GM23248 (cell line): ENCODE measurements at places on chromosomes 1 and 21. TPM values are rescaled to one million over a fixed set of nuclear protein-coding genes. Genes with fewer than 3 reads are reported as not detected.

Gene OR2L5
- polyA plus RNA-seq = not detected in 2 replicates

DNA sequence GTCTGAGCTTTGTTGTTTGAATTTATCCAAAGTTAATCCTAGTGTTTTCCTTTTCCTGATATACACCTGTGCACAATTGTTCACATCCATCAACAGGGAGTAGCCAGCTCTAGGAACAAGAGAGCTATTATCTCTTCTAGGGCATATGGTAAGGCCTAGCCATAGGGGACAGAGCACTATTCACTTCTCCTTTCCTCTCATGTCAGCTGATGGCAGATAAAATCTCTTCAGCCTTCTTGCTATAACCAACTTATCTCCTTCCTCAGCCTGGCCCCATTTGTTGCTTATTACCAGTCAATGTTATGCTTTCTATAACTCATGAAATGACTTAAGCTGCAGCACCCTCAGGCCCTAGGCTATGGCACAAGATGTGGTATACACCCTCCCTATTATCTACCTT, 38.9 kb downstream of the PATJ start:
- no peak for DNase-seq
- H3K27me3 ChIP-seq = no peaks in the 10 kb centered on the region
- H3K4me1 ChIP-seq = no peaks in the 10 kb centered on the region

Gene APCS
- polyA plus RNA-seq = not detected in 2 replicates

DNA sequence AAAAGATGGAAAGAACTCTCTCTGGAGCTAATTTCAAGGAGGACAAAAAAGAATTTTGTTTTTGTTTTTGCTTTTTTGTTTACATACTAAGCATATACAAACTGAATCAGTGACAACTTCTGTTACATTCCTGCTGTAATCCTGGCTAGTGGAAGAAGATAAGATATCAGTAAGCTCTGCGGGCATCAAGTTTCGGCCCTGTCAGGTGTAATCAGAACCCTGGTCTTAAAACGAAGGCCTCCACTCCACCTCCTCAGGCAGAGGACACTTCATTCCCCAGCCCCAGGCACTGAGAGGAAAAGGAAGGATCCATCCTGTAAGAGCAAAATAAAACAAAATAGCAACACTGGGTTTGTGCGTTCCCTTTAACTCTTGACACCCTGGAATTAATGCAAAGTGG, 88.9 kb upstream of the ARHGAP29 start:
- H3K27me3 ChIP-seq = no peaks in the 10 kb centered on the region
- peak overlapping the region; percentile 55 for H3K4me3 ChIP-seq
- peak; percentile 42 for DNase-seq
- peaks cover 86% of the 10 kb centered on the region for H3K4me1 ChIP-seq
- H3K27ac ChIP-seq = peak overlapping the region; percentile 87

GRCh38 chr1:56473582-56474270, 105.6 kb downstream of the PLPP3 start:
- H3K4me1 ChIP-seq = peaks cover 15% of the 10 kb centered on the region
- no peaks in the 10 kb centered on the region for H3K27me3 ChIP-seq
- H3K36me3 ChIP-seq = no peaks in the 10 kb centered on the region

GRCh38 chr1:91764471-91765115, 121.4 kb downstream of the TGFBR3 start:
- H3K4me1 ChIP-seq = peaks cover 14% of the 10 kb centered on the region
- DNase-seq = no peak
- H3K4me3 ChIP-seq = no peak overlapping the region

Gene NEXN
- polyA plus RNA-seq = 69.0 and 70.4 TPM in 2 replicates

DNA sequence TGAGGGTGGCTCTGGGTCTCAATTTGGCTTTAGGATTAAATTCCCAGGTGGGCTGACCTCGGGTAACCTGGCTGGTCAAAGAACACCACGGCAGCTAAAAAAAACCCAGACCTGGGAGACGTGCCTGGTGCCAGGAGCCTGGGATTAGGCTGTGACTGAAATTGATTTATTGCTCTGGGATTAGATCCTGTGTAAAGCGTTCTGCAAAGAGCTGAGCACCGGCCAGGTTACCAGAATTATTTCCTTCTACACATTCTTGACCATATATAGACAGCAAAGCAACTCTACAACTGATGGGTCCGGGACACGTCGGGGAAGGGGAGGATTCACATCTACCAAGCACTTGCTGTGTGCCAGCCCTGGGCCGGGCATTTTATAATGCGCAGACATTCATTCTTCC, 45.2 kb downstream of the TMCO4 start:
- peaks cover 37% of the 10 kb centered on the region for H3K4me1 ChIP-seq
- no peaks in the 10 kb centered on the region for H3K27me3 ChIP-seq
- H3K36me3 ChIP-seq = no peaks in the 10 kb centered on the region
- no peak for DNase-seq
- no peak overlapping the region for H3K27ac ChIP-seq

GRCh38 chr1:30117685-30118084, 605.7 kb downstream of the MATN1 start:
- DNase-seq = no peak
- H3K4me3 ChIP-seq = no peak overlapping the region
- H3K4me1 ChIP-seq = no peaks in the 10 kb centered on the region

DNA sequence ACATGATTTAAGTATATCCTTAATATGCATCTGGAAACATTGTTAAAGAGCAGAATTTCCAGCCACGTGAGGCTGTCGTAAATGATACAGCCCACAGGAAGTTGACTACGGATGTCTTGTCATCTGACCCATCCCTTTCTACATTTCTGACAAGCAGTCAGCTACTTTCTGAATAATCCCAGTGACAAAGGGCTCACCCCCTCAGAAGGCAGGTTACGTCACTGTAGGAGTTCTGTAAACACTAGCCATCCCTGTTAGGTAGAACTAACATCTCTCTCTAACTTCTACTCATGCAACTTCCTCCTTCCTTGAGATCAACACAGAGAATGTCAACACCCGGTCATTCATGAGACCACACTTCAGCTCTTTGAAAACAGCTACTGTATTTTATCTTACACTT, 259.2 kb downstream of the GREM2 start:
- peak; percentile 49 for DNase-seq
- H3K36me3 ChIP-seq = peaks cover 41% of the 10 kb centered on the region
- H3K27me3 ChIP-seq = no peaks in the 10 kb centered on the region
- no peak overlapping the region for H3K4me3 ChIP-seq
- H3K4me1 ChIP-seq = peaks cover 63% of the 10 kb centered on the region

Gene CCSAP
- 3.4 and 3.5 TPM in 2 replicates for polyA plus RNA-seq

DNA sequence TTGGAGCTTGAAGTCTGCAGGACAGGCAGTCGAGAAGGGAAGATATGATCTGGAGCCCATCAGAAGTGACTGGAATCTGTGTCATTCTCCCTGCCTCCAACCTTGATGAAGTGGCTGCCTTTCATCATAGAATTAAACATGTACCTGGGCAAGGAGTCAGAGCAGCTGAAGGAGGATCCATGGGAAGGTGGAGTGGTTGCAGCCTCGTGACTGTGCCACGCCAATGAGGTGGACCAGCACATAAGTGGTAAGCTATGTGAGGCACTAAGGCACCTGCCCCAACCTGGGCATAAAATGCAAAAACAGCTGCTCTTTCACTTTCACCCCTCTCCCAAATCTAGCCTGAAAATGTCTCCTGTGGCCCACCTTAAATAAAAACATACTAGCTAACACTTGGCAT, 7.3 kb downstream of the SLC22A15 start:
- peaks cover 18% of the 10 kb centered on the region for H3K4me1 ChIP-seq
- no peaks in the 10 kb centered on the region; the same call in 1 of the 2 replicates for H3K36me3 ChIP-seq
- no peaks in the 10 kb centered on the region for H3K27me3 ChIP-seq
- H3K27ac ChIP-seq = no peak overlapping the region
- no peak for DNase-seq
- H3K4me3 ChIP-seq = no peak overlapping the region

DNA sequence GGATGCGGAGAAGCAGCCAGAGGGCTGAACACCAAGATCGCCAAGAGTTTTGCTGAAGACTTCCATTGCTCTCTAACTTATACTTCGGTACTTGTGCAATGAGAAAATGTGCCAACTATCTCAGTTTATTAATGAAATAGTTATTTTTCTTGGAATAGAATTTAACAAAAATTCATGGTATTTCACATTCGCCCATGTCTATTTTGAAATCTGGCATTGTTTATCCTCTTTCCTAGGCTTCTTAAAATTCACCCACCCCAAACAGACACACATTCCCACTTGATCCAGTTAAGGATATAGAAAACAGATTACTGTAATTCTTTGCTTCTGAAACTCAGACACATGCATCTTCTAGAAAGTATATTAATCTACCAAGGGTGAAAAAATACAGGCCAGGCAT, 56.3 kb upstream of the ADAMTS5 start:
- DNase-seq = peak; percentile 32
- no peaks in the 10 kb centered on the region for H3K27me3 ChIP-seq
- peaks cover 51% of the 10 kb centered on the region for H3K4me1 ChIP-seq
- no peaks in the 10 kb centered on the region for H3K36me3 ChIP-seq
- no peak overlapping the region for H3K4me3 ChIP-seq

DNA sequence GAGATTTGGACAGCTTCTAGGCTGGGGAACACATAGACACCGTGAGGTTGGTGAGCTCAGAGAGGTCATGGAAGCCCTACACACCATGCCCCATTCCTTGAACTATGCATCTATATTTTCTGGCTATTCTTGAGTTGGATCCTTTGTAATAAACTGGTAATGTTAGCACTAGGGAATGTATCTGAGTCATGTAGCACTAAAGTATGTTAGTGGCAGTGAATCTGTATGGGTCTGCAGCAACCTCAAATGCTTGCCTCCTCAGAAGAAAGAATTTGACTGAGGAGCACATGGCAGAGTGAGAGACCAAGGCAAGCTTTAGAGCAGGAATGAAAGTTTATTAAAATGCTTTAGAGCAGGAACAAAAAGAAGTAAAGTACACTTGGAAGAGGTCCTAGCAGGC, 43.7 kb upstream of the LRRC7 start:
- H3K4me3 ChIP-seq = no peak overlapping the region
- no peaks in the 10 kb centered on the region for H3K36me3 ChIP-seq
- H3K4me1 ChIP-seq = peaks cover 19% of the 10 kb centered on the region
- no peak overlapping the region for H3K27ac ChIP-seq

GRCh38 chr1:109625601-109626560, 6.2 kb downstream of the AMPD2 start:
- no peak overlapping the region for H3K4me3 ChIP-seq
- no peak overlapping the region for H3K27ac ChIP-seq
- no peak for DNase-seq

Gene TMCO2
- not detected in 2 replicates for polyA plus RNA-seq

- peak; percentile 67 for DNase-seq
- H3K4me1 ChIP-seq = peaks cover 14% of the 10 kb centered on the region
- H3K27me3 ChIP-seq = no peaks in the 10 kb centered on the region
These were observed 28.1 kb upstream of the B3GALNT2 start for GRCh38 chr1:235532360-235532759.

DNA sequence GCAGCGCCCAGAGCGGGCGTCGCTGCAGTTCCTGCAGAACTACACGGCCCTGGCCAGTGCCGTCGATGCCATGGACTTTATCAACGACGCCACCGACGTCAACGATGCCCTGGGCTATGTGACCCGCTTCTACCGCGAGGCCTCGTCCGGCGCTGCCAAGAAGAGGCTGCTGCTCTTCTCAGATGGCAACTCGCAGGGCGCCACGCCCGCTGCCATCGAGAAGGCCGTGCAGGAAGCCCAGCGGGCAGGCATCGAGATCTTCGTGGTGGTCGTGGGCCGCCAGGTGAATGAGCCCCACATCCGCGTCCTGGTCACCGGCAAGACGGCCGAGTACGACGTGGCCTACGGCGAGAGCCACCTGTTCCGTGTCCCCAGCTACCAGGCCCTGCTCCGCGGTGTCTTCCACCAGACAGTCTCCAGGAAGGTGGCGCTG, 22.0 kb downstream of the COL6A1 start:
- no peak overlapping the region for H3K27ac ChIP-seq
- no peaks in the 10 kb centered on the region for H3K27me3 ChIP-seq
- DNase-seq = no peak
- no peaks in the 10 kb centered on the region for H3K4me1 ChIP-seq
- peaks cover 12% of the 10 kb centered on the region; the same call in 1 of the 2 replicates for H3K36me3 ChIP-seq
- H3K4me3 ChIP-seq = no peak overlapping the region

Gene TMEM61
- not detected in 2 replicates for polyA plus RNA-seq

- H3K4me3 ChIP-seq = no peak overlapping the region
- no peaks in the 10 kb centered on the region for H3K36me3 ChIP-seq
- H3K4me1 ChIP-seq = peaks cover 38% of the 10 kb centered on the region
These were observed 100.9 kb upstream of the HMGB4 start for GRCh38 chr1:33762962-33763361.

DNA sequence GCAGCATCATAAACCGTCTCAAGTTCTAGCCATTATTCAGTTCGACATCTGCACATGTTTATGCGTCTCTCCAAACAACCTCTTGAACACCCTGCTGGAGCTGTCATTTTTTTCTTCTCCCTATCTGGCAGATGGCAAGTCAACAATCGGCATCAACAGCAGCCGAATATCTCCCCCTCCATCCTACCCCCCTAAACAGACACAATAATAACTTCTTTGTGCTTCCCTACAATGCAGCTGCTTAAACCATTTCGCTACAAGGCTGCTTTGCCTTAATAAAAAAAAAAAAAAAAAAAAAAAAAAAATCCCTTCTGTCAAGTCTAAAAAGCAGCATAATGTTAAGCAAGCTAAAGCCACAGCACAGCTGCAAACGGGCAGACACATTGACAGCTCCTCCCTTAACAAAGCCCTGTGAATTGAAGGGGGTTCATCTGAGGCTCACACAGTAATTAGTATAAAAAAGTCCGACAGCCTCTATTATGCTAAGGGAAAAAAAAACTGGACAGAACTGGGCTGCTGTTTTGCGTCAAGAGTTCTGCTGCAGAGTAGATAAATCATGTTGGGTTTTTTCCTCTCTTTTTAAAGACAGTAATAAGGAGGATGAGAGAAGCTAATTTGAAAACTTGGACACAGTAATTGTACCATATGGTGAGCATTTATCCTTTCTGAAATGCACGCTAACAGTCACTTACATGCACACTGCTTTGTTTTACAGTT, 136.4 kb downstream of the AKT3 start:
- H3K27me3 ChIP-seq = no peaks in the 10 kb centered on the region
- peak overlapping the region; percentile 25 for H3K27ac ChIP-seq
- DNase-seq = peak; percentile 47
- H3K36me3 ChIP-seq = no peaks in the 10 kb centered on the region
- H3K4me3 ChIP-seq = peak overlapping the region; percentile 55
- H3K4me1 ChIP-seq = peaks cover 64% of the 10 kb centered on the region

Gene CALML6
- polyA plus RNA-seq = not detected in 2 replicates

Gene SPRR3
- not detected in 2 replicates for polyA plus RNA-seq

GRCh38 chr1:31693231-31693630, 10.6 kb downstream of the COL16A1 start:
- no peak for DNase-seq
- H3K27ac ChIP-seq = no peak overlapping the region
- no peak overlapping the region for H3K4me3 ChIP-seq
- H3K36me3 ChIP-seq = peaks cover 24% of the 10 kb centered on the region
- H3K27me3 ChIP-seq = no peaks in the 10 kb centered on the region

- no peaks in the 10 kb centered on the region for H3K36me3 ChIP-seq
- H3K4me3 ChIP-seq = no peak overlapping the region
- no peak for DNase-seq
- H3K27me3 ChIP-seq = no peaks in the 10 kb centered on the region
These were observed 189.8 kb upstream of the PLXNA2 start for GRCh38 chr1:208433971-208434370.

GRCh38 chr1:234849832-234850231, 239.9 kb upstream of the IRF2BP2 start:
- peak; percentile 24 for DNase-seq
- H3K36me3 ChIP-seq = no peaks in the 10 kb centered on the region
- no peak overlapping the region for H3K27ac ChIP-seq
- H3K27me3 ChIP-seq = no peaks in the 10 kb centered on the region

Gene AMY2A
- not detected in 2 replicates for polyA plus RNA-seq
